NCI-H1930 (cell line): ENCODE measurements at places on chromosomes 2 and 18.

DNA sequence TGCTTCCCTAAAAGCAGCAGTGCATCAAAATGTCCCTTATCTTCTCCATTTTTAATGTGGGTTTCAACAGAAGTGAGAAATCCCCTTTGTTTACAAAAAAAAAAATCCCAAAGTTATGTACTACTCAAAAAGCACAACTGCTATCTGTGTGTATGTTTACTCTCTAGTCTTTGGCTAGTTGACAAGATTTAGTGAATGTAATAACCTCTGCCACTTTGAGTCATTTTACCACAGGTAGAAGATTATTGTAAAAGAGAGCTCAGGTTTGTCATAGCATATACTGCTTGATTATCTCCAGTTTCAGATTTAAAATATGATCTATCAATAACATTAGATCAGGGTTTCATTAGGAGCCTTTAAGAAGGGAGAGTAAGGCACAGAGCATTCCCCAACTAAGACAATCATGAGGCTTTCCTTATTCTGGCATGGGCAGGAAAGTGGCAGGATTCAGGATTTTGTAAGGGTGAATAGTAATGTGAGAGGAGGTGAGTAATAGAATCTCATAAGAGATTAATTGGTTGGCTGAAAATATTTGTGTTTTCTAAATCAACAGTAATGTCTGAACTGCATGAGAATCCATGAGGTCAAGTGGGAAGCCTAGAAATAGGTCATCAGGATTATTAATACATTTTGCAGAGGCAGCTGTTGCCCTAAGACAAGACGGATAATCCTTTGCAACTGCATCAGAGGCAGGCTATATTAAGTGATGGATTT lies 1780.3 kb upstream of the LRRTM1 start:
- DNase-seq: no peak

GRCh38 chr2:69192176-69192945 lies 179.4 kb downstream of the ANTXR1 start:
- no peak for DNase-seq

DNA sequence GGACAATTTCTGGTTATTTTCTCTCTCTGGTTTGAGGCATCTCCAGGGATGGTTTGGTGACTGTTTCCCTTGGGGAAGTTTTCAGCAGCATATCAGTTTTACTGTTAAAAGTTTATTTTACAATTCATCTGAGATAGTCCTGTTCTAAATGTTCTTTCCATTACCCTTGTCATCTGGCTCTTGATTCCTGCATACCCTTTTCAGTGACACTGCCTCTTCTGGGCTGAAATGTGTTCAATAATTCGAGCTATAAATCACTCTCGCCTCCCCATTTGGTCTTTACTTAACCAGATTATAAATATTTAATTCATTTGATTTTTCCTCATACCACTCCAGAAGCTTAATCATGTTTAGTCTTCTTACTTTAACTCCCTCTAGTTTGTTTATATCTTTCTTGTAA lies 9.5 kb downstream of the DCC start:
- no peak for DNase-seq

DNA sequence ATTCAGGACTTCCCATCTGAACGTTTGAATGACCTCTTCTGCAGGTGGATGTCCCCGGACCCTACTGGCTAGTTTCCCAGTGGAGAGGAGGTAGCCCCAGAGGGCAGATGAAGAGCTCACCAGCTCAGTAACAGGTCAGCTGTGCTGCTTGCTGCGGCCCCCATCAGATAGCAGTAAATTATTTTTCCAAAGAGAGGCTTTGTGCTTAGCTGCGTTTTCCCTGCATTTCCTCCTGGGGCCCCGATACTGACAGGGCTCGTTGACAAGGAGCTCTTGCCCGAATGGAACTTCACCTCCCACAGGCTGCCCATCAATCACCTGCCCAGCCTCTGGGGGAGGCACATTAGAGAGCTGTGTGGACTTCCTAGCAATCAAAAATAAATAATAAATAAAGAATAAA lies 185.8 kb downstream of the DOK6 start:
- no peak for DNase-seq

DNA sequence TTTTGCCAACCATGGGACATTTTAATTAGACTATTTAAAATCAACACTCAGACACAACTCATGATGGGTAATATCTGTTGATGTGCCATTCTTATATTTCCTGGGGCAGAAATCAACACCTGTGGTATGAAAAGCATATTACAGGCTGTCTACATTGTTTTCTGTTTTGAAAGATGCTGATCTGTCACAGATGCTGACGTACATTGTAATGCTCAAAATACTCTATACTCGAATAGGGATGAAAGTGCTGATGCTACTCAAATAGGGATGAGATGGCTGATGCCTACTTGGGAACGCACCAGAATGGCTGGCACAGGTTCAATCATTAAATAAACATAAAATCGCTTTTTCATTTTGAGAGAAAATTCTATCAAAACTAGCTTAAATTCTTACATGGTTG lies 41.2 kb downstream of the TMEFF2 start:
- no peak for DNase-seq

DNA sequence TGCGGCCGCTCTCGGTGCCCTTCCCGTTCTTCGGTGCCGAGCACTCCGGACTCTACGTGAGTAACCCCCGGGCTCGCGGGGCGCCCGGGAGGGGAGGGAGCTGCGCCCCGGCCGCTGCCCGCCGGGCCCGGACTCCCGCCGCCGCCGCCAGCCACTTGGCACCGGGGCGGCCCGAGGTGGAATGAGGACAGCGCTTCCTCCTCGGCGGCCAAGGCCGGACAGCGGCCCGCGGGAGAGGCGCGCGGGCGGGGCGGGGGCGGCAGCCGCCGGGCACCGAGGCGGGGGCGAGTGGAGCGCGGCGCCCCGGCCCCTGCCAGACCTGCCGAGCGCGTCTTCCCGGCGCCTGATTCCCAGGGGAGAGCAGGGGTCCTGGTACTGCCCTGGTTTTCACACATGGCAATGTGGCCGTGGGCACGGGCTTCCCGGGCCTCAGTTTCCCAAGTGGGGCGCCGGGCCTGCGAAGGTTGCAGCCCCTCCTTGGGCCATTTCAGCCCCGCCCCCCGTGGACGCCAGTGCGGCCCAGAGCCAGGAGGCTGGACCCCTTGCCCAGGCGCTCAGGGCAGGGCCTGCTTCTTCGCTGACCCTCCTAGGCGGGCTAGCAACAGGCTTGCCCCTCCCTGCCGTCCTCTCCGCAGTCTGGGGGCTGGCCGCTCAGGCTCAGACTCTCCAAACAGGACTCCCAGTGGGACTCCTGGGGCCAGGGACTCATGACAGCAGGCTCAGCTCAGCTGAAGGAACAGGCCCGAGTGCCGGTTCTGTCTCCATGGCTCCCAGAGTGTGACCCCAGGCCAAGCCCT lies 775 bp downstream of the SNED1 start:
- DNase-seq: no peak

- DNase-seq: no peak
Measured at GRCh38 chr2:157246765-157247407, 10.6 kb upstream of the GALNT5 start.

DNA sequence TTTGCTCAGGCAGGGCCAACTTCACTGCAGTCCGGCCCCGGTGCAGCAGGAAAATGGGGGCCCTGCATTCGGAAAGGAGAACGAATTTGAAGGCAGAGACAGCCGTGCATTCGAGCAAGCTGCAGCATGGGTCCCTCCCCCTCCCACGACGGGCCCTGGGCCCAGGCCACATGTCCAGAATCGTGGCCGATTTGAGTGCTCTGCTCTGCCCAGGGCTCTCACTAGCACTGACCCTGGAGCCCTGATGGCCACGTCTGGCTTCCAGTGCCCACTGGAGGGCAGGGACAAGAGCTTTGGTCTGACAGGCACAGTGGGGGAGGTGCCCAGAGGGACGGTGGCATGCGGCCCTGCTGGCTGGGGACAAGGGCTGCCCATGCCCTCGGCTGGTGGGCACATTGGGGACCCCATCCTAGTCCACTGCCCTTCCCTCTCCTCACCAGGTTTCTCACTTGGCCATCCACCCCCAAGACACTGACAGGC lies 14.4 kb upstream of the KLHL30 start:
- no peak for DNase-seq

- DNase-seq: no peak
Measured at GRCh38 chr2:195508139-195508455, 148.9 kb upstream of the SLC39A10 start.

DNA sequence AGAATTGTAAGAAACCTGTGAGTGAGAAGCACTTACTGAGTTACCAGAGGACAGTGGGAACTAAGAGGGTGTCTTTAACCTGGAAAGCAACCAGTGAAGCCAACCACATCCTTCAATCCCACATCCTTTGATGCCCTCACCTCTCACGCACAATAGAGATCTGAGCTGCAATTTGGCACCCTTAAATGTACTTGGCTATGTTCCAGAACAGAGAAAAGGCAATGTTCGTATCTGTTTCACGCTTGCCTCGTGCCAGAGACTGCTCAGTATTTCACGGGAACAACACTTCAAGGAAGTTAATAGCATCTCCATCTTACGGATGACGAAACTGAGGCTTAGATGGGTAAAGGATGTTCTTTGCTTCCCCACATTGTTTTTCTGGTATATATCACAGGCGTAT lies 167.4 kb downstream of the DPP10 start:
- no peak for DNase-seq

DNA sequence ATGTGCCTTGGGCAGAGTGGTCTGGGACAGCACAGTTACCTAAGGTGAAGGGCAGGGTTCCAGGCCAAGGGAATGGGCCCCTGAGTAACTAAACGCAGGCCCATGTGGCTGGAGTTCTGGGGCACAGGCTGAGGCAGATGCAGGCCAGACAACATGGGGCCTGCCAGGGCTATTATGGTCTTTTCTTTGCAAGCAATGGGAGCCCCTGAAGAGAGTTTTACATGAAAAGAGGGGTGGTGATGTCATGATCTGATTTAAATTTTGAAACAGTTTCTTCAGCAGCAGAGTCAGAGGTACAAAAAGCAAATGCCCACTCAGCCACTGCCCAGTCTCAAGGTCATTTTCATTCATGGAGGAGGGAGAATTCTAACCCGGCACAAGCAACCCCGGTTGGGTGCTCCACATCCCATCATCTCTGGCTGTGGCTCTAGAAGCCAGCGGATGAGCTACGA lies 5.6 kb downstream of the CHST10 start:
- no peak for DNase-seq

DNA sequence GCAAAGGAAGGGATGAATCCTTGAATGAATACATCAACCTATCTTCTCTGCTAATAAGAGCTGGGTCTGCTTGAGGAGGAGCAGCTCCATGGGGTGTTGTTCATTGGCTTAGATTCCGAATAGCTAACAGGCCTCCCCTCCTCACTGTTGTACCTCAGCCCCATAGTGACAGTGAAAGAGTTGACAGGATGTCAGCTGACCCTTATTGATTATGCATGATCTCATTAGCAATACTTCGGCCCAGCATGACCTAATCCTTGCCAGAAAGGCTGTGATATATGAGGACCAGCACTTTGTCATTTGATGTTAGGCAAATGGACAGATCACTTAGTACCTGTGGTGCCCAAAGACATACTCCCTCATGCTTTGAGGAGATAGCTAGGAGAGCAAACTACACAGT lies 1333.7 kb upstream of the CELF4 start:
- no peak for DNase-seq

DNA sequence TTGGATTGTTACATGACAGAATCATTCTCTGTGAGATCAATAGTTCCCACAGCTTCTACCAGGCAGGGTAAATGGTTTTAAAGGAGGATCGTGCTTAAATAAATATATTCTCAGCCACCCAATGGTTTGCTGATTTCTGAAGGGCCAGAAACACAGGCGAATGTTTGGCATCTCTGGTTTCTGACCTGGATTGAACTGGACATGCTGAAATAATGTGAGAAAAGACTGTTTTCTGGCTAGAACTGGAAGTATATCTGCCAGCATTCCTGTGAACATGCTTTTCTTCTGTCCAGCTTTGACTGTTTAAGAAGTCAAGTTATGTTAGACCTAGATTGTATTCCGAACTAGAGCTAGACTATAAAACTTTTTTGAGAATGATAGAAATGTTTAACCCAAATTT lies 77.1 kb upstream of the COL3A1 start:
- DNase-seq: no peak

- DNase-seq: no peak
Measured at GRCh38 chr2:9991221-9991620, 39.7 kb downstream of the GRHL1 start.

DNA sequence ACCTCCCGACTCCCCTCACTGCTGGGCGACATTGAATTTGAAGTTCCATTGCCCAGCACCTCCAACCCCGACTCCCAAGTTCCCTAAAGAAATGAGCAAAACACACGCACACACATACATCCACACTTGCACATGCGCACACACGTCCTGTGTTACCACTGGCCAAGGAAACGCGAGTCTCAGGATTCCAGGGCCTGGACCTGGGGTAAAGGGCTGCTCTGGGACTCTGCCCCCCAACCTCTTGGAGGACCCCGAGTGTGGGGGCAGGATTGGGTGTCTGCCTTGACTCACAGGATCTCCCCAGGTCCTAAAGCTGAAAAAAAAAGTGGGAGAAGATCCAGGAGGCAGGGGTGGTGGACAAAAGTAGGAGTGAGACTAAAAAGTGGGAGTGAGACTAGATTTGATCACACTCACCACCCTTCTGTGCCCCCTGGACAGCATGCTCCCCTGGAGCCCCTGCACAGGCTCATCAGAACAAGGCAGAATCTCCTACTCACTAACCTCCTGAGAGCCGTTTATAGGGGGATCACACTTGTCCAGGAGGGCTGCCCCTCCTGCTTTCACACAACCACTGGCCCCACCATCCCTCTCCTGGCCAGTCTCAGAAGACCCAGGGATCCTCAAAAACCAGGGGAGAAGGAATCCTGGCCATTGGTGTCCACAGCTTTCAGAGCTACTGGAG lies 202.2 kb downstream of the TNS1 start:
- DNase-seq: no peak

- DNase-seq: no peak
Measured at GRCh38 chr2:71684226-71685072, 231.1 kb downstream of the DYSF start.

- peak; percentile 17 for DNase-seq
Measured at GRCh38 chr2:49404108-49404507, 249.8 kb upstream of the FSHR start.

DNA sequence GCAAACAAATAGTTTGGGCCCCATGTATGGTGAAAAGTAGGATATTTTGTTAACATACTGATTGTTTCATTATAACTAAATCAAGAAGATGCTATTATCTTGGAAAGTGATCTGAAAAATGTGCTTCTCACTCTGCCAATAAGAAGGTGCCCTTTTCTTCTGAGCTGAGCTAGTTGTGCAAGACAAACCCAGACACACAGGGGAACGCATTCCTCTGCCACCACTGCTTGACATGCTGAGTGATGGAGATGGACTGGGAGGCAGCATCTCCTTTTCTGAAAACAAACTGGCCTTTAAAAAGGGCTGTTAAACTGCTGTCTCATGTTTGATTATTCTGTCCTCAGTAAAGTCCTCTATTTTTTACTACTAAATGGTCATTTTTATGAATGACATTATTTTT lies 1989.9 kb upstream of the CELF4 start:
- DNase-seq: no peak

GRCh38 chr2:191341436-191341835 lies 96.2 kb downstream of the MYO1B start:
- no peak for DNase-seq

DNA sequence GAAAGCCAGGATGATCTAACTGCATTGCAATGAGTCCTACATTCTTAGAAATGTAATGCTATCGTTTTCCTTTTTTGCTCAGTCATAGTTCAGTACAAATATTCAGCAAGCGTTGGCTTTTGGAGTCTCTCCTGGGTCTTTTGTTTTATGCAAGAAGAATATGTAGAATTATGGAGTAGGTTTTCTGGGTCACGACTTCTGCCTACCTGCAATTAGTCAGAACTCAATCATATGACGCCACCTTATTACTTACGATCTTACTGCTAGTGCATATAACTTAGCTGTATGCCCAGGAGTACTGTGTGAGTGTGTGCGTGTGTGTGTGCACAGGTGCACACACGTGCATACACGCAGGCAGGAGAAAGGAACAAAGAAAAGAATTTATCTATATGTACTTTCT lies 640.2 kb downstream of the STK39 start:
- no peak for DNase-seq
